ENCODE measurements at places on chromosomes 6 and 20.

DNA sequence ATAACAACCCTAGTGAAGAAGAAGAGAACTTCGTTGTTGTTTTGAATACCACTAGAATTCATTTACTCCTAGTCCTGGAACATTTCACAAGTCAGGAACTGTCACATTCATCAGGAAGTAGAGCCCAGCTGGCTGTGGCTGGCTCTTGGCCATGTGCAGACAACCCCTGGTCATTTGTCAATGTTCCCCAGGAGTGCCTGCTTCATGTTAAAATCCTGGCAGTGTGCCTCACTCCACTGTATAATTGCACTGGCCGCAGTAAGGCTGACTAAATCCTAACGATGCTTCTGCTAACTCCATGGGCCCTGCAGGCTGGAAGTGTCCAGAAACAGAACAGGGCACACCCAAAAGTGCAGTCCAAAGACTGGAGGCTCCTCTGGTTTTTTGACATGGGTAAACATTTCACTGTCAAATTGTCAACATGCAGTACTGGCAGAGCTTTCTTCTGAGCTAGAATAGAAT is 41.5 kb upstream of the ADGRF1 start:
- no peak for DNase-seq

- DNase-seq: no peak
Observed at GRCh38 chr6:10529231-10529801, 8.2 kb downstream of the GCNT2 start.

DNA sequence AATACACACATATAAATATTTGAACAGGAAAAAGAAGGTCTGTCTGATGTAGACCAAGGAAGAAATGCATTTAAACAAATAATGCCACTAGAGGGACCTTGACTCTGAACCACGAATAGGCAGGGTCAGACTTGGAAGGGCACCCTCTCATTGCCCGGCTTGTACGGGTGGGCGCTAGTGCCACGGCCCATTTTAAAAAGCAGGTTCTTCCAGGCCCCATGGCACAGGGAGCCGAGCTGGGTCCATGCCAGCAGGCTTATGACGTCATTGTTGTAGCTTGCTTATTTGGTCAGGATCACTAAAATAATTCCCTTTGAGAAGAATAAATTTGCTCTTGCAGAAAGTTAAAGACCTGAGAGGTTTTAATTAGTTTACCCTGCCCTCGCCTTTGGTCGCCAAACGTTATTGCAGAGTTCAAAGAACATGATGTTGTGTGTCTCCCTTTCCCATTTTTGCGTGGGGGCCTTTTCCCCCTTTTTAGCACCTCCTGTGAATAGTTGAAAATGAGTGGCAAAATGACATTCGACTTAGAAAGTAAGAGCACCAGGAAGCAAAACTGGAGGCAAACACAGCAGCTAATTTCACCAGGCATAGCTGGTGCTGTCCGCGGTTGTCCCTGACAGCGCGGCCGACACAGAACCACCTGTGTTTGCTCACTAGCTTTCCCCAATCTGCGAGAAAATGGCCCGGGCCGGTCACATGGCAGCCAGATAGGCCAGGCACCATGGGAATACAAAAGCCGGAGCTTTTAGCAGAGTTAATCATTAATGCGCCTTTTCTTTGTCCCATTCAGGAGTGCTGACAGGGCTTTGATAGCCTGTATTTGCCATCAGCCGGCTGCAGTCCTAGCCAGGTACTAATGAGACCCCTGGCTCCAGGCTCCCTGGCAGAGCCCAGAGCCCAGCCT is 93.8 kb downstream of the FOXA2 start:
- no peak for DNase-seq

- DNase-seq: no peak
Observed at GRCh38 chr20:54626126-54626525, 150.7 kb downstream of the DOK5 start.

DNA sequence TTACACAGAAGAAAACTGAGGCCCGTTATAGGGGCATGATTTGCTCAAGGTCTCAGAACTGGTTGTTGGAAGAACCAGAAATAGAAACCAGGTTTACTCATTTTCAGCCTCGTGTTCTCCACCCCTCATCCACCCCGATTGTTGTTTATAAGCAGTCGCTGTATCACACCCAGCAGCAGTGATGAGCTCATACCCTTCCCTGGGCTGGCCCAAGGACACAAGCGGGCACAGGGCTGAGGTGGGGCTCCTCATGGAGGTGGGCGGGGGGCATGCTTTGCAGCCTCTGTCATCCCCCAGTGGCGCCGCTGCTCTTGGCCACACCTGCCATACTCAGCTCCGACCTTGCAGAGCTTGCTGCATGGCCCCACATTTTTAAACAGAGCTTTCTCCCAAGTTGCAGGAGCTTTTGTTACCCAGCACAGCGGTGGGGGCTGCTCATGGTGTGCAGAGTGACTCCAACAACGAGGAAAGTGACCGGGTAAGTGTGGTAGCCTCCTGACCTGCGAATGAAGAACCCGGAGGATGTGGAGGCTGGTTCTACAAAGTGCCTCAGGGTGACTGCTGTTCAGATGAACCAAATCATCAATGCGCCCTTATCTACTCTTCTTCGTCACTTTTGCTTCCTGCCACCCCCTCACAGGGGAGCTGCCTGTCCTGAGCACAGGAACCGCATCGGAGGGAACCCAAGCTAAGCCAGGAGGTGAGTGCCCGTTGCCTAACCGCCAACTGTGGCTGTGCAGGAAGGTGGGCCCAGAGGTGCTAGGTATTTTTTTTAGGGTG is 43.6 kb upstream of the NKX2-2 start:
- peak; percentile 12 for DNase-seq

DNA sequence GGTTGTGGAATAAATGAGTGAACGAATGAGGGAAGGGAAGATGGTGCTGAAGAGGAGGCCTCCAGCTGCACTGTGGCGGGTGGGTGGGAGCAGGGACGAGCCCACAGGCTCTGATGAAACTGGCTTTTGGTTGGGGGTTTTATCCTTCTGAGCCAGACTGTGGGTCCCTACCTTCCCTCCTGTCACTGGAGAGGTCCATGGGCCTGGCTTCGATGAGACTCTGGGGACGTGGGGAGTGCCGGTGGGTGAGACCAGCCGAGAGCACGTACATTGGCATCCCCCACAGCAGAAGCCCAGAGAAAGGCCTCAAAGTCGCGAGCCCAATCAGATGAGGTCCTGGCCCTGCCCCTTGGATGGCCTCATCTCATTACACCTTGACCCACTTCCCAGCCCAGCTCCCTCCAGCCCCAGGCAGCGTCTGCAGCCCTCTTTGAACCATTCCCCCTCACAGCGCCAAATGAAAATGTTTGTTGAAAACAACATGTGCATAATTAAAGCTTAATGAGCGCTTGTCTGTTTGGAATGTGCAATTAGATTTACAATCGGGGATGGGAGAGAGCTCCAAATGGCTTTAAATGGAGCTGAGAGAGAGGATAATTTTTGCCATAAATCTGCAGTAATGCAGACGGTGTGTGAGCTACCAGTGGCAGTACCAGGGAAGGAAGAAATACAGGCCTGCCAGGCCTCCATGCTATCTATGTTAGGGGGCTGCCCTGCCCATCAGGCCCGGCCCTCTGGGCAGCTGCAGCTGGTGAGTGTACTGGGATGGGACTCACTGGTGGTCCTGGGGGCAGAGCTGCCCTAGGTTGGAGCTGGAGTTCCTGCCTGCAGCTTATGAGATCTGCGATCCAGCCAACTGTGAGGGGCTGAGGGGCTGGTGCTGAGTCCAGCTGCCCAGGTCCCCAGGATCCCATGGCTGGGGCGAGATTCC is 47.2 kb downstream of the TOX2 start:
- DNase-seq: no peak

DNA sequence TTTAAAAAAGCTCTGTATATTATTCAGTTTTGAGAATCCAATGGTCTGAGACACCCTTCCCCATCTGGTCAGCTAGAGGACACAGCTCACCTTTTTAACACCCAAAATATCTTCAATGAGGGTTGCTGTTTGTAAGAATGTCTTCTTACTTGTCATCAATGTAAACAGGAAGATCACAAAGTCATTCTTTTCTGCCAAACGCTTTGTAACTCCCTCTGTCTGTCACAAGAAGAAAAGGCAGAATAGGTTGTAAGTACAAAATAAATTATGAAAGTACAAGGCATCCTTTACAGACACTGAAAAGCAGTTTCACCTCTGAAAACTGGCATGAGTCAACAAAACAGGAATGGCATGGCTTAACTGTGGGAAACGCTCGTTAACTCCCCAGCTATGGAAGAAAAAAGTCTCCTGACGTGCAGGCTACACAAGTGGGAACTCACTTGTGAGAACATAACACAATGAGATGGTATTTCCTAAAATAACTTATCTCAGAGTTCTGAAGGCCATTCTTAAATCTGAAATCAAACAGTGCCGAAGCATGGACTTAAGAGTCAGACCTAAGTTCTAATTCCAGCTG is 42.7 kb downstream of the TRPC4AP start:
- DNase-seq: no peak

DNA sequence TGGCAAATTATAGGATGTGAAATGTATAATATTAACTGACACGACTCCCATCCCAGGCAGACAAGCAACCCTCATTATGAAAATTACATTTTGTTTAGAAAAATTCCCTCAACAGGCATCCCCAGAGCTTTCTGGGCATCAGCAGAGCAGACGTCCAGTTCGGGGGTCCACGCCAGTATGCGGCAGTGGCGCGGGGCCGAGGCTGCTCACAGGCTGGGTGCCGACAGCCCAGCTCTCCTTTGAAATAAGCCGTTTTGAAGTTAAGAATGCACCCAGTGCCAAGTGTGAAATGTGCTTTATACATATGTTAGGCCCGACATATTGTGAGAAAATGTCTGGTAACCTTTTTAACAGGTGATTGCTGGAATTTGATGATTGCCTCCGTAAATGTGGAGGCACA is 50.4 kb downstream of the RPP40 start:
- no peak for DNase-seq

- no peak for DNase-seq
Observed at GRCh38 chr20:2795451-2795850, 5.0 kb downstream of the CPXM1 start.

GRCh38 chr6:134675110-134676054 is 274.5 kb downstream of the ALDH8A1 start:
- no peak for DNase-seq

DNA sequence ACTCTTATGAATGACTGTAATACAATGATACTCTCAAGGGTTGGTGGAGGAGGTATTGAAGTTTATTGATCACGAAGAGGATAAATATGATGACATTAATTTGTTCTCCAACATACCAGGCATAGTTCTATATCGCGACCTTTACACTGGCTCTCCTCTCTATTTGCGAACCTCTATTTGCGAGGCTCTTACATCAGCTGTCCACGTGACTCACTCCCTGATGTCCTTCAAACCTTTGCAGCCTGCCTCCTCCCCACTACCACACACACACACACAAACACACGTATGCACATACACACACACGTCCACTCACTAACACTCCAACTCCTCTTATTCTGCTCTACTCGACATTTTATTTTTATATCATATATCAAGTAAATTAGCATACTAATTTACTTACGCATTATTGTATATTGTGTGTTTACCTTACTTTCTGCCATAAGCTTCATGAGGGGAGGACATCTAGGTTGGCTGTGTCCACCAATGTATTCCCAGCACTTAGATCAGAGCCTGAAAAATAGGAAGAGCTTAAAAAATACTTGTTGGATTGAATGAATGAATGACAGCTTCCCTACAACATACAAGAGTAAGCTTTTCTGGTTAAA is 53.3 kb upstream of the TNFRSF21 start:
- no peak for DNase-seq

- DNase-seq: peak; percentile 33
Observed at GRCh38 chr6:42929821-42930360, 611 bp downstream of the CNPY3 start.

DNA sequence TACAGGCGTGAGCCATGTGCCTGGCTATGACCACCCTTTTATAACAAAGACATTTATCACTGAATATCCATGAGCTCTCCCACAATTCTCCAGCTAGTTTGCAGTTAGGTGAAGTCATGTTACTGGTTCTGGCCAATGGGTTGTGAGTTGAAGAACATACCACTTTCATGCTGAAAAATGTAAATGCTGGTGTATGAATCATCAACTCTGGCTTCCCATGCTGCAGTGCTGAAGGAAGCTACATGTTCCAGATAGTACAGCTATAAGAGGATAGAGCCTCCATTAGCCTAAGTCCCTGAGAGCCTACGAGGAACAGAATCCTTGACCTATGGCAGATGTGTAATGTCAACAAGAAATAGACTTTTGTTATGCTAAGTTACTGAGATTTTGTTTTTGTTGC is 180.4 kb downstream of the BTBD9 start:
- DNase-seq: no peak

- no peak for DNase-seq
Observed at GRCh38 chr20:8012724-8013123, 6.8 kb downstream of the TMX4 start.

DNA sequence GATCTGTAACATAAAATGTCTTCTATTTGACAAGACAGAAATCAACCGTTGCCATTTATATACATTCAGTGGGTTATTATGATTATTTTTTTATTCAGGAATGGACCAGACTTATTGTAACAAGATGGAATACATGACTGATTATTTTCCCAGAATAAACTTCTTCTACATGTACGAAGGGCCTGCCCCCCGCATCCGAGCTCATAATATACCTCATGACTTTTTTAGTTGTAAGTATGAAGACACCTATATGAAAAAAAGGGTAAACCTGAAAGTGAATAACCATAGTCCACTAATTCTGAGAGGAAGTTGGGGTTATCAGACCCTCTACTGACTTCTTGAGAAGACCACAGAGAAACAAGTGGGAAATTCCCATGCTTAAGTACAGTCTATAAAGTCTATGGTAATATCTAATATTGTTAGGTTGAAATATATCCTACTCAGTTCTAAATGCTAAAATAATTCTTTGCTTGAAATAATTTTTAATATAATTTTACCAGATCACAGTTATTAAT is 15.9 kb downstream of the OR2A4 start:
- DNase-seq: no peak

- DNase-seq: no peak
Observed at GRCh38 chr20:63895952-63896263, 982 bp downstream of the DNAJC5 start.

DNA sequence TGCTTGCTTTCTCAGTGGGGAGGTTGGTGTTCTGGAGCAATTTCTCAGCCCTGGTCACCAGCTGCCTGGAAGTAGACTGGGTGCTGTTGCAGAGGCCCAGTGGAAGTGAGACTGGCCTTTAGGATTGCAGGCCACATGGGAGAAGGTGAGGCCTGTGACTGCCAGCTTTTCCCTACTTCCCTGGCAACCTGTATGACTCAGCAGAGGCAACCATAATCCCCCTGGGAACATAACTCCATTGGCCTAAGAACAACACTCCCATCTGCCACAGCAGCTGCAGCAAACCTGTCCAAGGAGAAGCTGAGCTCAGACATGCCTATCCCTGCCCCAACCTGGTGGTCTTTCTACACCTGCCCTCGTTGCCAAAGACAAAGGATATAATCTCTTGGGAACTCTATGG is 473.5 kb upstream of the SPTLC3 start:
- DNase-seq: no peak

DNA sequence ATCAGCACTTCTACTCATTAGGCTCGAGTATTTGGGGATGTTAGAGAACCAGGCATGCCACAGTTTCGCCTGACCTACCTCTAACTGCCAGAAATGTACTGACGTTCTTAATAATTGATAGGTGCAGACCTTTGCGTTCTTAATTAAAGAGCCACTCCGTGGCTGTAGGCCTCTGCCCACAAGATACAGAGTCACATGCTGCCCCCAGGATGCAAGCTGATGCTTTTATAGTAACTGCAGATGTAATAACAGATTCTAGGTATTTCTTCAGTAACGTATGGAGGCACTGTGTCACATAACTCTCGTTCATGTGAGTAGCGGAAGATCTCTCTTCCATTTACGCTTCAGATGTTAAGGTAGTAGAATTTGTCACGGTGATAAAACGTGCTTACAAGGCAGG is 113.2 kb downstream of the RPP40 start:
- DNase-seq: no peak
